ENCODE measurements at places on chromosomes 3 and 15.

GRCh38 chr15:72227192-72227586 lies 3.8 kb downstream of the PKM start:
- no peak for DNase-seq

DNA sequence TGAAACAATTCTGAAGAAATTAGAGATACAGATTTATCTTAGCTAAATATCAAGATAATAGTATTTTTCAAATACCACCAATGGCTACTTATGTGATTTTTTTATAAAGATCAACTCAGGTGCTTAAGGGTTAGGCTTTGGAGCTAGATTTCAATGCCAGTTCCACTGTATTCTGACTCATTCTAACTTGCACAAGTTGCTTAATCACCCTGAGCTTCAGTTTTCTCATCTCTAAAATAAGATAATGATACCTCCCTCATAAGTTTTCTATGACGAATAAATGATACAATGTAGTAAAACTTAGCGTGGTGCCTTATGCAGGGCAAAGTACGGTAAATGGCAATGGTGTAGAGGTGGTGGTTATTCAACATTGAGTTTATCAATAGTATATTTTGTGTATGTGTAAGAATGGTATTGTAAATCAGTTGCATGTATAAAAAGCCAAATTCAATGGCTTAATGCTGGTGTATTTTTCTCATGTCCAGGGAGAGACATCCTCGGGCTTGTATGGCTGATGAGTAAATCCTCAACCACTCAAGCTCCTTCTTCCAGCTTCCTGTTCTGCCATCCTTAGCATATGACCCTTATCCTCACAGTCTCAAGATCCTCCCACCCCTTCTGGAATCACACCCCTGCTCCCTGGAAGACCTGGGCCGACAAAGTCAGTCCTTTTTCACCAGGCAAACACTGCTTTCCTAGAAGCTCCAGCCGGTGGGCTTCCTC lies 505.9 kb upstream of the CFAP20DC start:
- no peak for DNase-seq

GRCh38 chr3:167051421-167051820 lies 328.7 kb downstream of the ZBBX start:
- no peak for DNase-seq

DNA sequence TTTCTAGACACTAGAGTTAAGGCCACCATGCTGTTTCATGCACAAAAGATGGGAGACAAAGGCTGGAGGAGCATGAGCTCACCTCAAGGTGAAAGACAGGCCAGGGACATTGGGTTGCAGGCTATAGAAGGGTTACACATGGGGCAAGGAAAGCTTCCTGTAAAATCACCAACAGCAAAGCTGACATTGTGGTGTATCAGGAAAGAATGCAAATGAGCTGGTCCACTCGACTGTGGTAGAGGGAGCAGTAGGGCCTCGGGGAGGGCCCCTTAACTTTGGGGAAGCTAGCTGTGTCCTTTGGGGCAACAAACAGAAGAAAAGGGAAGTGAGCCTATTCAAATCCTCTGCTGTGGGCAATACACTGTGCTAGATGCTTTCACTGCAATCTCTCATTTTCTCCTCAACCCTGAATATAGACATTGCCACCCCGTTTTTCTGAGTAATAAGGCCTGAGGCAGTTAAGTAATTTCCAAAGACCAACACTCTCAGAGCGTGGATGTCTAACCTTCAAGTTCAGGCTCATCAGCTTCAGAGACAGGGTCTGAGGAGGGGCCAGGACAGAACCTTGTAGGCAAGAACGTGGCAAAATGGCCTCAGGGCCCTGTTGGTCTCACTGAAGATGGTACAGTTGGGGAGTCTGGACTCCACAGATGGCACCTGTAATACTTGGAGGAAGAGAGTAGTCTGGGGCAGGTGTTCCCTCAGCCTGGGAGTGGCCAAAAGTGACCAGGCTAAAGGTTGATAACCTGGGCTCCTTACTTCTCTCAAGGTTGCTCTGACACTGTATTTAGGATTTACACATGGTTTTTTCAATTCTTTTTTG lies 24.1 kb downstream of the CX3CR1 start:
- no peak for DNase-seq

GRCh38 chr3:36212251-36212650 lies 168.1 kb upstream of the STAC start:
- DNase-seq: no peak

DNA sequence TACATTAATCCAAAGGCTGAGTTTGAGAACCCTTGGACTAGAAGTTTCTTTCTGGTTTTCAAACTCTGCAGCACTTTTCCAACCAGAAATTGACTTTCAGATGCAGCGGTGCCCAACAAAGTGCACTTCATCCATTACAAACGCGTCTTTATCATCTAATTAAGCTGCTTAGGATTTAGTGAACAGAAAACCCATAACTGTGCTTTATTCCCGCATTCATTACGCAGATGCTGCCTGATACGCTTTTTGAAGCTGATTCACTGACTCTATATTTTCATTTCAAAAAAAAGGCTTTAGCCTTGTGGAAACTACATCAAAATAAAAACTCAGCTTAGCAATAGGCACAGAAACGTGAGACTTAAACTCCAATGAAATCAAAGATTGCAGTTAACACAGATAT lies 69.8 kb upstream of the CTXND1 start:
- no peak for DNase-seq

DNA sequence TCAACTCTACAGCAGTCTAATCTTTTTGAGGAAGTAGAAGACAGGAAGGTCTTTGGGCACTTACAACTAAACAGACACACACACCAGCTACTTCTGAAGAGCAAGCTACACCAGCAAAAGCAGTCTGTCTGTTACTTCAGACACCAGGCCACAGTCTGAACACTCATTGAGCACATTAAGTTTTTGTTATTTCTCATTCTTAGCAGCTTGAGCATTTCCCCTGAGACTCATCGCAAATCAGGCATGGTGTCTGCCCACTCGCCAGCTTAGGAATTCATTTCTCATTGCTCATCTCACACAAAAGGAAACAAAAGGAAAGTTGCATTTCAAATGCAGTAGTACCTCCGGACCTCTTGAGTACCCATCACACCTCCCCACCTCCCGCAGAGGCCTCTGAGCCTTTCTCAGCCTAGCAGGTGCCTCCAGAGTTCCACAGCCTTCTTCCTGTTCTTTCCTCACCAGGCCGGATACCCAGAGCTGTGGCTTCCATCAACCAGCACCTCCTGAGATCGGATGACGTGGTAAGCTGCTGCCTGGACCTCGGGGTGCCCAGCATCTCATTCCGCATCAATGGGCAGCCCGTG lies 302.0 kb downstream of the RYR3 start:
- DNase-seq: no peak

GRCh38 chr3:156760333-156760732 lies 65.8 kb upstream of the LEKR1 start:
- no peak for DNase-seq

DNA sequence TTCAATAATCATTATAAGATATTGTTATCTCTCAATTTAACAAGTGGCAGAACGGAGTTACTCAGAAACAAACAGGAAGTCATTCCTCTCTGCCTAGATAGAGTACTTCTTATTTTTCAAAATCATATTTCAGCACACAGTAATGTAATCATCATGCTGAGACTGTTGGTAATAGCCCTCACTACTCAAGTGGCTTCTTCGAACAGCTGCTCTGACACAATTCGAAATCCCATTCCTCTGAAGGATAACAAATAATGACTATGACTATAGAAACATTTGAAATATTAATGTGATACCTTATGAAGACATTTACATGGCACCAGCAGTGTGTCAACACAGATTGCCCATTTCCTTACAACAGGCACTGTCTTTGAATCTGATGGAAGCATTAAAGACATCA lies 1249.8 kb downstream of the NSUN3 start:
- DNase-seq: no peak

DNA sequence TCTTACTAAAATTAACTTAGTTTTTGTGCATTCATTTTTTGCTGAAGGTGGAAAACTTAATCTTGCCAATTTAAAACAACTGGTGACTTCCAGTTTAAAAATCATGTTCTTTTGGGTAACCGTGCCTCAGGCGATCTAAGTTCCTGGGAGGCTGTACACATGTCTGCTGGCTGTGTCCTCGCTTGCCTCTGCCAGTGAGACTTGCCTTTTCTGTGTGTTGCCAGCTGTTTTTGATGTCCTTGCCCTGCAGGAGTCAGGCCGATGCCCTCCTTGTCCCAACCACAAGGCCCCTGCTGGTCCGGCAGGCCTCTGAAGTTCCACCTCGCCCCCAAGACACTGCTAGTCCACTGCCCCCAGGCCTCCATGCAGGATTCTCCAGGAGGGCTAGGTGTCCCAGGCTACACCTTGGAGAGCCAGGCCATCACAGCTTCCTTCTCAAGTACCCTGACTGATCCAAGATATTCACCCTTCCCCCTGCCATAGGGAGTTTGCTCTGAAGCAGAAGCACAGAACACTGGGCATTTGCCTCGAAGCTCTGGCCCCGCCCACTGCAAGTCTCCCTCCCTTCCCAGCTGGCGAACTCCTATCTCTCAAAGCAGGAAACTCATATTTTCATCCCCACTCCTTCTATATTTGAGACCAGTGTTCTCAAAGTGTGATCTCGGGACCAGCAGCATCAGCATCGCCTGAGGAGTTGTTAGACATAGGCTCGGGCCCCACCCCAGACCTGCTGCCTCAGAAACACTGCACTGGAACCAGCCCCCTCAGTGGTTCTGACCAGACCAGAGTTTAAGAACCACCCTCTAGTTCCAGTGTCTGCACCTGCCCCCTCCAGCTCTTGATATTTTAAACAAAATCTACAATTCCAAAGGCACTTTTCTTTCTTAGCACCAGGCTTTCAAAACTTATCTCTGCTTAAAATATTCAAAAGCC lies 185.8 kb upstream of the UBE2E1 start:
- DNase-seq: no peak

- no peak for DNase-seq
Measured at GRCh38 chr15:63308947-63309346, 31.5 kb downstream of the APH1B start.

DNA sequence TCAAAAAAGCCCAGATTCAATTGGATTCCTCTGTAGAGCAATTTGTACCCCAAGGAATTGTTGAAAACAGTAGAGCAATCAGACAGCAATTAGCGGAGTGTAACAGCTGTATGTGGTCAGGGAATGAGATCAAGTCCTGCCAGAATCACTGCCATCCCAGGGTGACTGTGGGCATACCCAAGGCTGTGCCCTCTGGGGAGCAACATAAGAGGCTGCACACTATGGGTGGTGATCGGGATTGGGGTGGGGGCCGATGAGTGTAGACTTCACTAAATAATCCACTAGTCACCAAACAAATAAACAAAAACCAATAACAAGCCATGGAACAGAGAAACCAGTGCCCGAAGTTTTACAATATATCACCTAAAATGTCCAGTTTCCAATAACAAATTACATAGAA lies 12.1 kb upstream of the ELP6 start:
- DNase-seq: no peak

GRCh38 chr3:128730471-128730870 lies 4.5 kb downstream of the RAB7A start:
- no peak for DNase-seq

GRCh38 chr15:59364248-59364647 lies 8.4 kb downstream of the MYO1E start:
- DNase-seq: no peak

DNA sequence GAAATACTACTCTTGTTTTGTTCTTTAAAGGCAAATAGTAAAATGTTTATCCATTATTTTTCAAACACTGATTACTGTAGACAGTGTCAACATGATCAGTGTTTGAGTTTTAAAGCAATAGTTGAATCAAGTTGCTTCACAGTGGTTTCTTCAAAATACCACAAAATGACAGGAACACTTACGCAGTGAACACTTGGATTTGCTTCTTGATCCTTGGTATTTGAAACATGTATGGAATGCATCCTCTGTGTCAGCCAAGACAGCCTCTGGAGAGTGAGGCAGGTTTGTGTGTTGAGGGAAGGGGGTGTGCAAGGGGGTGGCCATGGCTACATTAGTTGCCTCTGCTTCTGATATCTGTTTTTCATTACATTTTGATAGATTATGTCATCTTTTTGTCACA lies 413.0 kb downstream of the RBMS3 start:
- no peak for DNase-seq

DNA sequence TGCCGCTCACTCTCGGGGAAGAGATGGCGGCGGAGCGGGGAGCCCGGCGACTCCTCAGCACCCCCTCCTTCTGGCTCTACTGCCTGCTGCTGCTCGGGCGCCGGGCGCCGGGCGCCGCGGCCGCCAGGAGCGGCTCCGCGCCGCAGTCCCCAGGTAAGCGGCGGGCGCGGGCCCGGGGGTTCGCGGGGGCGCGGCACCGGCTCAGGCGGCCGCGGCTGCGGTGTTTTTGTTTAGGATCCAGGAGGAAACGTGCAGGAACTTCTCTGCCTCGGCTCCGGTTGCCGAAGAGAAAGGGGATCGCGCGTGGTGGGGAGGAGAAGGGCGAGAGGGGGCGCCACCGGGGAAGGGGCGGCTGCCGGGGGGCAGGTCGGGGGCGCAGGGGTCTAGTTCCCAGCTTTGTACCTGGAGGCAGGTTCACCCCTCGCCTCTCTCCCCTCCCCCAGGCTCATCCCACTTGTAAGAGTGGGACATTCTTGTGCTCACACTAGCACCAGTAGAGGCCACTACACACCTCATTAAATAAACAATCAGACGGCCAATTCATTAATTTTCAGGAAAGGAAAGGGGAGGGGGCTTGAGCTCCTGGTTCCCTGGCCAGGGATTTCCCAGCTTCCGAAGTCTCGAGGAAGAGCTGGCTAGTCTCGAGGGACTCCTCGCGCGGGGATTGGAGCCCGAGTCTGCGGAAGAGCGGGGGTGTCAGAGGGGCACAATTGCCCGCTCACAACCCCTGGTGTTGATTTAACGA lies 562 bp downstream of the NEO1 start:
- peak; percentile 48 for DNase-seq

GRCh38 chr3:190322604-190323245 lies 479 bp upstream of the CLDN1 start:
- DNase-seq: no peak

- DNase-seq: no peak
Measured at GRCh38 chr3:161913786-161914389, 417.3 kb downstream of the OTOL1 start.

- DNase-seq: no peak
Measured at GRCh38 chr3:116102037-116102436, 343.2 kb downstream of the LSAMP start.

DNA sequence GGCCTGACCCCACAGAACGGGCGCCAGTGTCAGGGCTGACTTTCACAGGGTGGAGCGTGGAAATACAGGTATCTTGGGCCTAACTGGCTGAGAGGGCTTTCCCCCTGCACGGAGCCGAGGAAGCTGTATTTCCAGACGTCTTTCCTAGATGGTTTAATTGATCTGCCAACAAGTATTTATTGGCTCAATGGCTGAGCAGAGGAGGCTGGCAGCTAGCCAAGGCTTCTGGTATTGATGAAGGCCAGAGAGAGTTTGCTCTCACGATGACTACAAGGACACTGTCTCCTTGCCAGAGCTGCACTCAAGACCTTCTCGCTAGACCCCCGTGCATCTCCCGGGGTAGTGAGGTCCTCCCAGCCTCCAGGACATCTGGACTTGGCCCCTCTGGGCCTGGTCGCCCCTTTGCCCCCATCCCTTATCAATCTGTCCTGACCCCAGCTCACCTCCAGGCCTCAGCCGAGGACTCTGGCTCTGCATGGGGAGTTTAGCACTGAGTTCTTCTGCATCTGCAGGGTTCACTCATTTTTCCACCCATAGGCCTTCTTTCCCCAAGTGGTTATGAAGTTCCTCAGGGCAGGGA lies 20.6 kb downstream of the SPSB4 start:
- no peak for DNase-seq

All from neural crest cell (in vitro differentiated cells).